ENCODE measurements at places on chromosomes 2 and 18.

- no peak for DNase-seq
Measured at GRCh38 chr2:28437149-28437835, 44.6 kb downstream of the FOSL2 start.

DNA sequence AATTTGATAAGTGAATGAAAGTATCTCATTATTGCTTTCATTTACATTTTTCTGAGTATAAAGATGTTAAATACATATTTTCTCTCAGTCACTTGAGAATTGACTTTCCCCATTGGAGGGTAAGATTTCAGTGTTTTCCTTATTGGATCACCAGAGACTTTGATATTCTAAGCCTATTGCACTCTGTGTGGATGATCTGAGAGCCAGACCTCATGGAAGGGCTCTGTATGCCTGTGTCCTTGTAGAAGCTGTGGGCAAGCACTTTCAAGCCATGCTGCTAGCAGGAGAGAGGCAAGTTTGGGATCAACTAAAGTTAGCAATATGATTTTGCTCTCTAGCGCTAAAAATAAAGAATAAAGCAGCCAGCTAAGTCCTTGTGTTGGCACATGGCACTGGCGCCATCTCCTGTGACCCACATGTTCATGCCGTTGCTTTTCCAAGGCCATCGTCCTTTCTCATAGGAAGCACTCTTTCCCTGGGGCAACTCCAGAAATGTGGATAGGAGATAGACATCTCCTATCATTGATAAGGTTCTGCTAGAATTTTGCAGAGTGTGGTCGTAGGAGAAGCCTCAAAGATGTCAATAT, 72.6 kb downstream of the AOX1 start:
- no peak for DNase-seq

DNA sequence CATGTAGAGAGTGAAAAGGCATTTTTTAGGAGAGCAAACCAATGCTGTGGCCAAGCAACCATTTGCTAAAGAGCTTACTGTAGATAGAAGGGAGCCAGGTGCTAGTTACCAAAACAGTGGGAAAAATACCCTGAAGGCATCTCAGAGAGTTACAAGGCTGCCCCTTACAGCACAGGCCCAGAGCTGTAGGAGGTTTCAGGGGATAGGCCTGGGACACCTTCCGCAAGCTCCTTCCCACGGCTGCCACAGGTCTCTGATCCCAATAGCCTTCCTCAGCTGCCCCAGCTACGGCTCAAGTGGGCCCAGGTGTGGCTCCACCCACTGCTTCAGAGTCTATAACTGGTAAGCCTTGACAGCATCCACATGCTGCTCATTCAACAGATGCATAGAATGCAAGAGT, 18.2 kb upstream of the PPM1B start:
- DNase-seq = no peak

DNA sequence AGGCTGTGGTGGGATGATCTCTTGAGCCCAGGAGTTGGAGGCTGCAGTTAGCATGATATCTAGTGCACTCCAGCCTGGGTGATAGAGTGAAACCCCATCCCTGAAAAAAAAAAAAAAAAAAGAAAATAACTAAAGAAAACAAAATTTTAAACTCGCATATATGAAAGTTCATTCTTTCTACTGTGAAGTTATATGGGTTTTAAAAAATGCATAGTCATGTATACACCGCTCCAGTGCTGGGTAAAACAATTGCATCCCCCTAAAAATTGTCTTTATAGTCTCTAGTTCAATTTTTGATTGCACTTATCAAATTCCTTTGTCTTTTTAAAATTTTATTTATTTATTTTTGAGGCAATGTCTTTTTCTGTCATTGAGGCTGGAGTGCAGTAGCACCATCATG, 65.0 kb upstream of the ACYP2 start:
- DNase-seq = no peak

- no peak for DNase-seq
Measured at GRCh38 chr2:120805602-120806001, 69.9 kb downstream of the GLI2 start.

DNA sequence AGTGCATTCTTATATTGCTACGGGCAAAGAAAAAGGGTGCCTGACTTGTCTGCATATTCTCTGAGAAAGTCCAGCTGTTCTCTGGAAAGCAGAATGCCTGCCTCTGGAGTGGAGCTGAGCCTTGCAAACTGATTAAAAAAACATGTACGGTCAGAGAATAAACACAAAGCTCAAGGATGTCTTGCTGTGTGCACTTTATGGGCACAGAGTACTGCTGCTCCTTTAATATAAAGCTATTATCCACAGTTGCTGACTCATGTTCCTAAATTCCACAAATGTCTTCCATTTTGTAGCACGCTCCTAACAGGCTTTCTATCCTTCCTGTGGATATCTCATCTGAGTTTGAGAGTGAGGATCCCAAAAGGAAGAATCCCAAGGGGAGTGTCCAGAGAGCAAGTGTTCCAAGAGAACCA, 229.0 kb downstream of the MREG start:
- DNase-seq = no peak

DNA sequence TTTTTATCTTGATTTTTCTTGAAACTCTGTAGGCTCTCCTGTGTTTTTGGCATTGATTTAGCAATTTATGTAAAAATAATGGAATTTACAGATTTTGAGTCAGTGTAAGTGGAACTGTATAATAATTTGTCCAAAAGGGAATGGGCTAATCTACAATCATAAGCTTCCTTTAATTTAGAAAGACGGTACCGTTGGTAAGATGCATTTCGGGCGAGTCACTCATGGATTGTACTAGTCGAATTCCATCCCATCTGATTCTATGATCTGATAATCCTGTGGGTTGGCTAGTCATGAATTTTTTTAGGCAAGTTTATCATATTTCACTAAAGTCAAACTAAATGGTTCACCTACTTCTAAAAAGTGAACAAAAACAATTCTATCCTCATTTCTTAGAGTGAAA, 133.4 kb downstream of the ZNF407 start:
- no peak for DNase-seq

DNA sequence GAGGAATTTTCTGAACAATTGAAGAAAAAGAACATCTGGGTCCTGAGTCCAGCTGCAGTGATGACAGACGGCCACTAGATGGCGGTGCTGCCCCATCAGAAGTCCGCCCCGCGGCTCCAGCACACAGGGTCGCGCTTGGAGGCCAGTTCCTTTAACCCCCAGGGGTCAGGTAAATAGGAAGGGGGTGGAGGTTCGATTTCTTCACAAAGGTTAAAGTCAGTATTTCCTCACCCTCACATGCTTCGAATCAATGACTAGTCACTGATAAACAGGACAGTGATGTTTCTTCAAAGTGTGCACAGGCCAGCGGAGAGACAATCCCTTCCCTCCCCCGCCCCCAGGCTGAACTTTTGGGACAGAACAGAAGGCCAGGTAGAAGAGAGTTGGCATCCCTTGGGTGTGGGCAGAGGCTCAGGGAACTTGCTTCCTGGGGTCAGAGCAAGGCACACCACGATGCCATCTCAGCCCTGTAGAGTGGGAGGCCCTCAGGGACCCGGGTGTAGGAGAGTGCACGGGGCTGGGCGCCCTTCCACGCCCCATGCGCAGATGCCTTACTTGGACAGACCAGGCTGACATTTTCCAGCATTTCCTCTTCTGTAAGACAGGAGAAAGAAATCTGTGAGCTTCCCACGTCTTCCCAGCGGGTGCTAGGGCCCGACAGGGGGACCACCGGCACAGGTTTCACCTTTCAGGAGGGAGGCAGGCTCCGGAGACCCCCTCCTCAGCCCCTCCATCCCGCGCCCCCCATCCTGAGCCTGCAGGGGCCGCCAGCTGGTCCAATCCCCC, 722 bp downstream of the APOB start:
- peak; percentile 7 for DNase-seq

DNA sequence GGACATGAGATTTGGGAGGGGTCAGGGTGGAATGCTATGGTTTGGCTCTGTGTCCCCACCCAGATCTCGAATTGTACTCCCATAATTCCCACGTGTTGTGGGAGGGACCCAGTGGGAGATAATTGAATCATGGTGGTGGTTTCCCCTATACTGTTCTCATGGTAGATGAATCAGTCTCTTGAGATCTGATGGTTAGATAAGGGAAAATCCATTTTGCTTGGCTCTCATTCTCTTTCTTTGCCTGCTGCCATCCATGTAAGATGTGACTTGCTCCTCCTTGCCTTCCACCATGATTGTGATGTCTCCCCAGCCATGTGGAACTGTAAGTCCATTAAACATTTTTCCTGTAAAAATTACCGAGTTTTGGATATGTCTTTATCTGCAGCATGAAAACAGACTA, 80.9 kb upstream of the GALNT5 start:
- no peak for DNase-seq

GRCh38 chr2:175463589-175464310, 282.2 kb upstream of the ATP5MC3 start:
- DNase-seq = no peak

GRCh38 chr2:126614524-126615227, 41.3 kb upstream of the GYPC start:
- no peak for DNase-seq

GRCh38 chr2:41320491-41320890, 727.3 kb upstream of the PKDCC start:
- DNase-seq = no peak

DNA sequence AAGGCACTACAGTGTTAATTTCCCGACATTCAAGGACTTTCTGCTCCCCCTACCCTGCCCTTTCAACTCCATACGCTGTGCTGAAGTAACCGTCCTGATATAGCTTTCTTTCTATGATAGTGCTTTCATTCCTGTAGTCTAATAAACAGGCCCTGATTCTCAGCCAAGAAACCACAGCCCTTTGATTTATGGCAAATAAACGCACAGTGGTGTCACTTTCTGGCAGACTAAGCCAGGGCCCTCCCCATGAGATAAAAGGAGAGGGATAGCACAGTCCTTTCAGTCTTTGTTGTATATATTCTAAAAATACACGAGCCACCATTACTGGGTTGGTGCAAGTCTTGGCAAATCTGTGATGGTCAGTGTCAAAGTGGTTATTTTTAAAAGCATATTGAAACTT, 291.2 kb downstream of the ALPK2 start:
- no peak for DNase-seq

- DNase-seq = no peak
Measured at GRCh38 chr2:118635891-118636290, 211.6 kb downstream of the EN1 start.

GRCh38 chr2:95091885-95092555, 29.6 kb downstream of the MRPS5 start:
- DNase-seq = no peak

DNA sequence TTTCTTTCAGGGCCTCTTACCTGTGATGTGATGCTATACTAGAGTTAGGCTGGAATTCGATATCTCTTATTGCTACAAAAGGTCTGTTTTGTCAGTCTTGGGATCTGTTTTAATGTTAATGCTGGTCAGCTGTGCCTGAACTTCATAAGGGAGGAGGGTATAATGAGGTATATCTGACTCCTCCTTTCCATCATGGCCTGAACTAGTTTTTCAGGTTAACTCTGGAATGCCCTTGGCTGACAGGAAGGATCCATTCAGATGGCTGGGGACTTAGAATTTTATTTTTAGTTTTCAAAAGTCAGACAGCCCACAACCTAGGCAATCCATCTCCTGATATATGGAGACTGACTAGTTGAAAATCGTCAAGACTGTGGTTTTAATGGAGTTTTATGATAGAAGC, 35.9 kb upstream of the TBC1D8 start:
- no peak for DNase-seq

- no peak for DNase-seq
Measured at GRCh38 chr2:147027436-147027835, 817.4 kb upstream of the ACVR2A start.

DNA sequence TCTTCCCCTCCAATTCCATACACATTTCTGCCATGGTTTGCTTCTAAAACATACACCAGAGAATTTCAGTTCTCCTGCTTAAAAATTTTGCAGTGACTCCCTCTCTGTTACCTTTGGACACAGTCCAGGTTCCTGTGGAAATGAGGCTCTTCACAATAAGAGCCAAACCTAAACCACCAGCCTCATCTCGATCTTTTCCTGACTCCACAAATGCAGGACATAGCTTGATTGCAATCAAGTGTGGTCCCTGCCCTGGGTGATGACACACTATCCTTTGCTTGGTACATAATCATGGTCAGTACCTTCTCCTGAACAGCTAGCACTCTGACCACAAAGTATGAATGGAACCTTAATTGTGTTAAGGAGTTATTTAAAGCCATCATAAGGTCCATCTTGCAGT, 134.9 kb upstream of the CHAC2 start:
- no peak for DNase-seq

DNA sequence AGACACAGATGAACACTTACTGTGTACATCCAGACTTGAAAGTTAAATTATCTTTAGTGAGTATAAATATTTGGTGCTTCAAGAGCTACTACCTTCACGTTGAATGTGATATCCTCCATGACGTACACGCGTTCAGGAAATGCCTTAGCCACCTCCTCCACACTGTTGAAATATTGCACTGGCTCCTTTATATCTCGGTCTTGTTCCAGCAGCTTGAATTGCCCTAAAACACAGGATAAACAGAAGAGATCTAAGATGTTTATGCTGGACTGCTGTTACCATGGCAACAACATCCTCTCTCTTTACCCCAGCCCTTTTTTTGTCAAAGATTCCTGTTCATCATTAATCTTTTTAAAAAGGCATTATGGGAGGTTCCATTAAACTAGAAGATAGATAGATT, 120.3 kb downstream of the MEP1B start:
- no peak for DNase-seq

GRCh38 chr18:59311631-59312030, 6.8 kb downstream of the CPLX4 start:
- no peak for DNase-seq

- no peak for DNase-seq
Measured at GRCh38 chr2:188676010-188676400, 298.2 kb upstream of the COL3A1 start.

GRCh38 chr2:75071766-75072165, 113.3 kb downstream of the POLE4 start:
- DNase-seq = no peak

DNA sequence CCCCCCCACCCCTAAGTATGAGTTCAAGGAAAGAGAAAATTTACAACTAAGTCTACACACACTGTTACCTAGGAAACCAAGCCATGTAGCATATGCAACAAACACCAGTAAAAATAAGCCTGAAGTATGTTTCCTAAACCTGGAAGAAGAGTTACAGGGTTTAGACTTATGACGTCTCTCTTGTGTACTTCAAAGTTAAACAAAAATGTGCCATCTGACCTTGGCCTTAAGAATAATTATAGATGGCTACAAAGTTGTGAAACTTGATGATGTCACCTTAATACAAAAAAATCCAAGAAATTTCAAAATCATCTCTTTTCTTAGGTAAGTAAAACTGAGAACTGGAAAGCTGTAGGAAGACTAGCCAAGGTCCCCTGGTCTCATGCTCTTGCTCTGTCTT, 297.6 kb upstream of the NRXN1 start:
- no peak for DNase-seq

DNA sequence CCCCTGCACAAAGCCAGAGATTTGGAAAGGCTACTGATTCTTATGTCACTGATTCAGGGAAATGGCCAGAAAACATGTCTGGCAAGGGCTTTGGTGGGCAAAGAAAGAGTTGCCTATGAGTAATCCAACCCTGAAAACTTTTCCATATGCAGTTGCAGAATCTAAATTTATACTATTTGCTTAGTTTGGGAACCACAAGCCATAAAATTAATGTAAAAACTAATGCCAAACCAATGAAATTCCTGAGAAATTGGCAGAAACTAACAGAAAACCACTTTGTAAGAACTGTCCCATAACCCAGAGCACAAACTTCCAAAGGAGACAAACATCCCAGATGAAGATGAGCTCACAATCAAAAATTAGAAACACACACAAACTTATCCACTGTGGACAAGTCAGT, 48.8 kb downstream of the TCF4 start:
- no peak for DNase-seq

Measured in T-helper 22 cell (primary cell).